Stimulated activated CD8-positive, alpha-beta memory T cell treated with anti-CD3 and anti-CD28 coated beads, Interleukin-12 subunit alpha, Interleukin-12 subunit beta, amount 100 ng/mL, for 1 hour (primary cell): ENCODE measurements at places on chromosomes 12 and 14.

GRCh38 chr12:62448436-62448835, 18.2 kb upstream of the MON2 start:
- DNase-seq = no peak

- DNase-seq = no peak
These were observed 793.5 kb upstream of the NOVA1 start for GRCh38 chr14:27391331-27391730.

DNA sequence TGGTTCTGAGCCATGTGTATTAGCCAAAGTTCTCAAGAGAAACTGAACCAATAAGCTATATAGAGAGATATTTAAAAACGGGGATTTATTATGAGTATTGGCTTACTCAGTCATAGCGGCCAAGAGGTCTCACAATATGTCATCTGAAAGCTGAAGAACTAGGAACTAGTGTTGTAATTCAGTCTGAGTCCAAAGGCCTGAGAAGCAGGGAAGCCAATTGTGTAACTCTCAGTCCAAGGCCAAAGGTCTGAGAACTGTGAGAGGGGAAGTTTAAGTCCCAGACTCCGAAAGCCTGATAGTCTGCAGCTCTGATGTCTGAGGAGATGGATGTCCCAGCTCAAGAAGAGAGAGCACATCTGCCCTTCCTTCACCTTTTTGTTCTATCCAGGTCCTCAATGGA, 344.8 kb upstream of the USP15 start:
- no peak for DNase-seq

DNA sequence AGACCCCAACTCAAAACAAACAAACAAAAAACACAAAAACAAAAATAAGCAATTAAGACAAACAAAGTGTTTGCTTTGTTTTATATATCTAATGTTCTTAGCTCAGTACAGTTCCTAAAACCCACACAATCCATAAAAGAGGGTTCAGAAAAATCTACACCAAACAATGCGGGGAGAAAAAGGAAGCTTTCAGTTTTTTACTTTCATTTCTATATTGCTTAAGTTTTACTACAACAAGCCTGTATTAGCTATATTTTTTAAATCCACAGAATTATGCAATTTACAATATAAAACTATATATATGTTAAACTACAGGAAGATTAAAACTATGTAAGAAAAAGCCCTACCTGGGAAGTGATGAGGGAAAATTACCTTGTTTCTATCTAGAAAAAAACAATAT, 41.4 kb downstream of the CLIP1 start:
- no peak for DNase-seq

DNA sequence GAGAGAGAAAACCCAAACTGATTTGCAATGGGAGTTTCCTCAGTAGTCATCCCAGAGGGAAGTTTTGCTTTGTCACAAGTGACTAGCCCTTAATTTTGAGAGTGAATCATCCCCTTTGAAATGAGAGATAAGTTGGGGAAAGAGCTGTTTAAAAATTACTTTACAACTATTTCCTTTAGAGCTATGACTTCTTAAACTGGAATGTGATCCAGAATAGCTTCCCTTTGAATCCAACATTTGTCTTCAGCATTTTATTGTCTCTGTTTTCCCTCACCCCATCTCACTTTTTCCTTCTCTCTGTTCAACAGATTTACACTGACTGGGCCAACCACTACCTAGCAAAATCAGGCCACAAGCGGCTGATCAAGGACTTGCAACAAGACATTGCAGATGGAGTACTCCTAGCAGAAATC, 109.3 kb downstream of the NAV3 start:
- DNase-seq = no peak

DNA sequence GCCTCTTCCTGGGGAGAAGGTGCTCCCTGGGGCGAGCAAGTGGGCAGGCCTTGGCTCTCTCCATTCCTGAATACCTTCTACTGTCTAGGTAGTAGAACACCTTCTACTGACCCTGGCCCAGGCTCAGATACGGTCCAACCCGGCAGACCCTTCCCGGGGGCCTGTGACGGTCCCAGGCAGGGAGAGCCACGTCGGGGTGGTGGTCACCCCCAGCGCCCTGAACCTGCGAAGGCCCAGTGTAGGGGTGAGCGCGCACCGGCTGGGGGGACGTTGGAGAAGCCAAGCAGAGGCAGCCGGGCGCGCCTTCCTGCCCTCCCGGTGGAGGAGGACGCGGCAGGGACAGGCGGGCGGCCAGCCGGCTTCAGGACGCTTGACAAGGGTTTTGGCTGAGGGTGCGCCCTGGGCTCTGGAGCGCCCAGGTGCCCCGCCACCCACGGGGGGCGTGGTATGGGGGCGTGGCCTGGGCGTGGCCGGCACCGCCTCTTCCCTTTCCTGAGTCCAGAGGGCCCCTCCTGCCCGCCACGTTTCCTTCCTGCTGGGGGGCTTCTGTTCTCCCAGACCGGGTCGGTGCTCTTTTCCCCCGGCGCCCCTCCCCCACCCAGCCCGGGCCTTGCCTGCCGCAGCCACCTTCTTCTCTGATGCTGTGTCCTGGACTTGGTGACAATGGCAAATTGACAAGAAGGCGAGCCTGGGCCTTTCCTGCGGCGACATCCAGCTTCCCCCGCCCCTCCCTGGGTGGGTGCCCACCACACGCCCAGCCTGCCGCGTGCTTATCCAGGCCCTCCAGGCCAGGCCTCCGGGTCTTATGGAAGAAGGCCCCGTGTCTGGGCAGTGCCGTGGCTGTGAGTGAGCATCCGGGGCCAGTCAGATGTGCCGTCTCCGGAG, 24.5 kb upstream of the PPP1R13B start:
- DNase-seq = peak; percentile 63

GRCh38 chr14:20412411-20412810, 890 bp downstream of the TEP1 start:
- no peak for DNase-seq

GRCh38 chr12:111297703-111298426, 71.0 kb downstream of the PHETA1 start:
- no peak for DNase-seq

- DNase-seq = no peak
These were observed 20.1 kb upstream of the OR6J1 start for GRCh38 chr14:22664261-22664660.
